ENCODE measurements at places on chromosomes 7 and 10.

DNA sequence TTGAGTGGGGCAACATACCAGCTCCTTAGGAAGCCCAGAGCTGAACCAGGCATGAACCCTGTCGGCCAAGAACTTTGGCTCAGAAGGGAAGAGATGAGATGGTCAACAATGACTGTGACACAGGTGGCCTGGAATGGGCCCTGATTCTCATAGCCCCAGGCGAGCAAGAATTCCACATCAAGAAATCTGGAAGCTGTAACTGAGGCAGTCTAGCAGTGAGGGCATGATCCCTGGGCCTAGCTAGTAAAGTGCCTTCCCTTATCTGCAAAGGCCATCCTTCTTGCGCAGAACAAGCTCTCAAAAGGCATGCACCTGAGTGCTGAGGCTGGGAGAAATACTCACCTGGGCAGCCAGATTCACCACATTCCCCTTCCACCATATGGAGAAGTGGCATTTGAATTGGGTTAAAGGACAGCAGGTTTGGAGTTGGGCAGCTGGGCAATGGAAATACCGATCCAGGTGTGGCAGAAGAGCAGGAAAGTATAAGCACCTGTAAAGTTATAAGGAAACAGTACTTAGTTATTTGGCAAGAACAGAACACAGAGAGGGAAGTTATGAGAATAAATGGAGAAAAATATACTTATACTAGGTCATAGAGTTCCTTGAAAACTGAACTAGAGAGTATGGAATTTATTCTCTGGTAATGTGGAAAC is 78.6 kb upstream of the CAPZA2 start:
- DNase-seq, result no peak

DNA sequence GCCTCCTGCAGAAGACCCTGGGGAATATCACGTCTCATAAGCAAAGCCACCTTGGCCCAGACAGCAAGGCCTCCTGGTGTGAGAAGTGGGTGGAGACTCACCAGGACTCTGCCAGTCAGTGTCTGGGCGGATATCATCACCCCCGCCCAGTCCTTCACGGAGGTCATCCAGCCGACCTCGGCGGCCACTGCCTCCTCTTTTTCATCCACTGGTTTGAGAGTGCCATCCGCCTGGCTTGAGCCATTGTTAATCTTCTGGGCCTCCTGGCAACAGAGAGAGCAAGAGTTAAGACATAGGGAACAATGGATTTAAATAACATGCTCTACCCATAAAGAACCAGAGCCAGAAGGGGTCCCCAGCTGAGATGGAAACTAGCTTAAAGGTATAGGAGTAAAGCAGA is 233.8 kb downstream of the KCNMA1 start:
- no peak for DNase-seq

GRCh38 chr7:150409300-150410030 is 30.3 kb downstream of the ZNF775 start:
- DNase-seq, result no peak

GRCh38 chr7:54981913-54982312 is 36.9 kb upstream of the EGFR start:
- DNase-seq, result peak; percentile 92

DNA sequence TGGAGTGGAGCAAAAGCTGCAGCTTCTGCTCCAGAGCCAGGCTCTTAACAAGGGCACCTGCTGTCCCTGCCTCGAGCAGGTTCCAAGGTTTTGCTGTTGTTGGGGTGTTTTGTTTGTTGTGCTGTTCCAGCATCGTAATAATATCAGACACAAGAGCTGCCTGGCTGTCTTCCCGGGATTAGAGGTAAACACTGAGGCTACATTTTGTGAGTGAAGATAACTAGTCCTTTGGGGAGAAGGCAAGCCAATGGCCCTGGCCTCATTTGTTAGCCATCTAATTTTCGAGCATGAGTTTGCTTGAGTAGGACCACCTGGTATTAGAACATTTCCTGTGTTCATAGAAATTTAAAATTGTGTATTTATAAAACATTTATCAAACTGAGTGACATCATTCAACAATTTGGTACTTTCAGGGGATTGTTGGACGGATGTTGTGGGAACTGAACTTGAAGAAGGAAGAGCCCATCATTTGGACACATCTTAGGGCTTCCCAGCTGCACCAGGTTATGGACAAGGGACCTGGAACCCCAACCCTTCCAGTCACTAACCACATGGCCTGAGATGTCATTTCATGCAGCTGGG is 555.0 kb downstream of the TNS3 start:
- no peak for DNase-seq

Data from RPMI7951 (cell line).